Dorsolateral prefrontal cortex (tissue), 122 donors: ENCODE measurements at places on chromosomes 1 and 21.

DNA sequence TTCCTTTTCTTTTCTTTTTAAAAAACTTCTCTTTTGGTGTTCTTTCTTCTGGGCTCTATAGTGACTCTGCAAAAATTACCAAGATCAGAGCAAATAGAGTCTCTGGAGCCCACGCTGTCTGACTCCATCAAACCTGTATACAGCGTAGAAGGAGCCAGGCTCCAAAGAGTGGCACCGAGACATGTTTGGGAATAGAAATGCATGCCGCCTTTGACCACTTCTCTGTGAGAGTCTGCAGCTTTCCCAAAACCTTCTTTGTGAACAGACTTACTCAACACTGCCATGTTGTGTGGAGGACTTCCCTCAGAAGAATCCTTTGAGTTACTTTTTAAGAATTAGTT is 55.3 kb downstream of the GORAB start:
- DNase-seq: no peak

DNA sequence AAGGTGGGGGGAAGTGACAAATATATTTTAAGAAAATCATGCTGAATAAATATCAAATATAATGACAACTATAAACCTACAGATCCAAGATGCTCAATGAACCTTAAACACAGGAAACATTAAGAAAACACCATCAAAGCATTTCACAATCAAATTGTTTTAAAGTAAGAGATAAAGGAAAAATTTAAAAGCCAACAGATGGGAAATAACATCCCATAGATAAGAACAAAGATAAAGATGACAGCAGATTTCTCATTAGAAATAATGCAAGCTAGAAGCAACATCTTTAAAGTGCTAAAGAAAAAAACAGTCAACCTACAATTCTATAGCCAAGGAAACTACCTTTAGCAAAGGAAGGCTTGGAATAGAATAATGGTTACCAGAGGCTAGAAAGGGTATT is 17.8 kb downstream of the MCOLN3 start:
- DNase-seq: no peak

DNA sequence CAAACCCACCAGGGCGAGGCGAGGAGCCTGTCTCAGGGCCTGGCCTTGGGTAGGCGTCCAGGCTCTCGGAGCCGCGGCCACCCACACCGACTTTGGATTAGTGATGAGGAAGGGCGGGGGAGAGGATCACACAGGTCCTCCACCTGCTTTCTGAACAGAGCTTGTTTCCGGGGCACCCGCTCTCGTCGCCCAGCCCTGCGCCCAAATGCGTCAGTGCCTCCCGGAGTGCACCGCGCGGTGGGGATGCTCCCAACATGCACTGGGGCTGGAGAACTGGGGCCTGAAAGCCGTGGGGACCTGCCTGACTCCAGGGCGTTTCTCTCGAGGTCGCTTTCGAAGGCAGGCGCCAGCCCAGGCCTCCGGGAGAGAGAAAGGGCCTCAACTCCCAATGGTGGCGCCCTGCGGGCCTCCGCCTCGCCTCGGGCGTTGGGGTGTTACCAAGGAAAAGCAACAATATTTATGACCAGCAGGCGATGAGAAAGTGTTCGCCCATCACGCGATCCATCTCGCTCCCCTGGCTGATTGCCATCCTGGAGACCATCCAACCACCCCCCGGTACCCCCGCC is 8.9 kb upstream of the LHX8 start:
- DNase-seq: no peak

DNA sequence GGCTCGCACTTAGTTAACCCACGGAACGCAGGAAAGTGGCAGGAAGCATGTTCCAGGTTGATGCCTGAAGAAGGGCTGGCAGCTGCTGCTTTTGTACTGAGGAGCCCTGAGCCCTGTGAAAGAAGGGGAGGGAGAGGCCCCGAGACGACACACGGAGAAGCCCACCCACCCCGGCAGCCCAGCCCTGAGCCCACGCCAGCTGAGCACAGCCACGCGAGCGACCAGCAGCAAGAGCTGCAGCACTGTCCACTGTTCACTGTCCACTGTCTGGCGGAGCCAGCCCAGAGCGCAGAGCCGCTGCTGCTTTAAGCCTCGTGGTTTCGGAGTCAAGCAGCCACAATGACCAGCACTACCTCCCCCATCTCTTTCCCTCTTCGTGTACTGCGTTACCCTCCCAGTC is 5.3 kb downstream of the LRRC47 start:
- DNase-seq: no peak

- no peak for DNase-seq
These were observed 34.5 kb downstream of the OR10R2 start for GRCh38 chr1:158506369-158506987.

GRCh38 chr1:21932127-21932526 is 5.0 kb downstream of the HSPG2 start:
- DNase-seq: no peak

DNA sequence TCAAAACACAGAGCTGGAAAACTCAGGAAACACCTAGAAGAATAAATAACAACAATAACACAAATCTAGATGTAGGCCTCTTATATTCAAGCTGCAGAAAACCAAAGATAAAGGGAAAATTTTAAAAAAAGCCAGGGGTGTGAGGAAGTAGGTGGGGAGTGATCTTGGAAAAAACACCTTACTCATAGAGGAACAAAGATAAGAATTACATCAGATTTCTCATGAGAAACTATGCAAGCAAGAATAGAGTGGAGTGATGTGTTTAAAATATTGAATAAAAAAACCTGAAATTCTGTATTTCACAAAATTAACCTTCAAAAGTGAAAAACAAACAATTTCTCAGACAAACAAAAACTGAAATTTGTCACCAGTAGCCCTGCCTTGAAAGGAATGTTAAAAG is 265.5 kb upstream of the RGS18 start:
- DNase-seq: no peak

- DNase-seq: no peak
These were observed 87.3 kb upstream of the TLR5 start for GRCh38 chr1:223230161-223230881.

- DNase-seq: no peak
These were observed 566.8 kb upstream of the USP24 start for GRCh38 chr1:55781944-55782482.

DNA sequence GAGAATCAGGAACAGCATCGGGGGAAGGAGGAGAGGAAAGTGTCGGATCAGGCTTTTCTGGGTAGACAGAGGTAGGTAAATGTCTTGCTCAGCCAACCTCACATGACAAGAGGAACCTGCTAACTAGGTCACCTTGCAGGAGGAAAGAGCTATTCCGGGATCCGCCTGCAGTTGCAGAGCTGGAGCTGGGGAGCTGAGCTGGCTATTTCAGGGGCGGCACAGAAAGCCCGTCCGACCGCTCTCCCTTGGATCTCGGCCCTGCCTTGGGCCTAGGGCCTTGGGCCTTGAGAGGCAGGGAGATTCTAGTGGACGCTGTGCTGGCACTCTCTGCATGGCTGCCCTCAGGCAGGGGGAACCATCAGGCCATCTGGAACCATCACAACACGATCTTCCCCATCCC is 56.5 kb upstream of the CTPS1 start:
- peak; percentile 27 for DNase-seq

GRCh38 chr1:26015358-26015757 is 6.2 kb upstream of the EXTL1 start:
- no peak for DNase-seq
